ENCODE measurements at places on chromosomes 5 and 9. TPM values are rescaled to one million over a fixed set of nuclear protein-coding genes. Genes with fewer than 3 reads are reported as not detected.
A peak's percentile ranks its signal among the peaks of the same experiment; 100 is the strongest.

DNA sequence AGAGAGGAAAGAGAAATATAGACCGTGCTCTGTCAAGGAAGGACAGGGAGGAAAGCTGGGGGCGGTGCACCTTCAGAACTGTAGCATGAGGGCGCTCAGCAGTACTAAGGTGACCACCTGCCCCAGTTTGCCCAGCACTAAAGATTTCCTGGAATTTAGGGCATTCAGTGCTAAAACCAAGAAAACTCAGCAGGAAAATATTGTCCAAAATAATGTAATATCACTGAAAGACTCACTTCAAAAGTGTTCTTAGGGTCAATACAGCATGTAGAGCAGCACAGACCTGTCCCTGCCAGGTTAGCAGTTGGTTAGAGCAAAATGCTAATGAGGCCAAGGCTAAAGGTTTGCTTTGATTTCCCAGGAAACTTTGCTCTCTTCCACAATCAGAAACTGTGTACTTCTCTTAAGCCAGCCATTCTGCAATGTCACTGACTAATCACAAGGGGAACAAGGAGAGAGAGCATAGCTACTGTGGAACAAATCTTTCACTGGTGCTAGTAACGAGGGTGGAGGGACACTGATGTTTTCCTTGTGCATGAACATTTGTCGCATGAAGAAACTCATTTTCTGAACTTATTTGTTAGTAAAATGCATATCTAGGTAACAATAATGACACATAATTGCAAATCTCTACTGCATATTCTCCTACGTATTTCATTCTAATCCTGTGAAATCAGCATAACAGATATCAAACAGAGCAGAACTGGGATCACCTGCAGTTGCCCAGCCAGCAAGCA is 53.0 kb upstream of the GRAMD2B start:
- no peaks in the 10 kb centered on the region for H3K27me3 ChIP-seq
- H3K4me3 ChIP-seq = no peak overlapping the region

DNA sequence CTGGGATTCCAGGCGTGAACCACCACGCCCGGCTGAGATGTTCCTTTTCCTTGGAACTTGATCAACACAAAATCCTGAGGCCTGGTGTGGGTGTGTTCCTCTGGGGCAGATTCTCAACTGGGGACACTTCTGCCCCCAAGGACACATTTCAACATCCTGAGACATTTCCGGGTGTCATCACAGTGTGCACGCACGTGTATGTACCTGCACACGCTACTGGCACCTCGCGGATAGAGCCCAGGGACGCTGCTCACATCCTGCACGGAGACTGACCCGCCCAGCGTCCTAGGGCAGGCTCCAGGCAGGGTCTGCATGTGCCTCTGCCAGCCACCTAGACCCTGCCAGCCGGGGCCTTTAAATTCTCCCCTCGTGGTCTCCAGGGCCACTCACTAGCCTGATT is 8.0 kb downstream of the SAPCD2 start:
- H3K4me1 ChIP-seq = no peaks in the 10 kb centered on the region
- H3K27ac ChIP-seq = no peak overlapping the region
- H3K4me3 ChIP-seq = no peak overlapping the region
- no peaks in the 10 kb centered on the region for H3K36me3 ChIP-seq
- DNase-seq = no peak

The IL3 gene
- not detected for total RNA-seq

The TTC33 gene
- 18.8 TPM for total RNA-seq

DNA sequence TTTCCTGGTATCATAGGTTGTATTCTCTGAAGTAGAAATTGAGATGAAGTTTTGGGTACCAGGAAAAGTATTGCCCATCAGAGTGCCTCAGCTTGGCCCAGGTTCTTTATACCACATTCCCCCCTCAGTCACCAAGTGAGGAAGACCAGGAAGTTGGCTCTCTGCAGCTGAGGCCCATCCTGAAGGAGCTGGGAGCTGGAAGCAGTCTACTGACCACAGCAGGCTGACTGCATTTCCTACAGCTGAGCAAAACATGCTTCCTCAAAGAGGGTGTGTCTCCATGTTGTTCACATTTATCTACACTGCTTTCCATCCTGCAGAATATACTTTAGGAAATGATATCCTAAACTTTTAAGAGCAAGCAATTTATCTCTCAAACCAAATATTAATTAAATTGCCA is 654.6 kb downstream of the ELAVL2 start:
- no peaks in the 10 kb centered on the region for H3K36me3 ChIP-seq
- no peak overlapping the region for H3K27ac ChIP-seq
- DNase-seq = no peak
- no peak overlapping the region for H3K4me3 ChIP-seq

The C9orf50 gene
- total RNA-seq = not detected

GRCh38 chr9:71896761-71897160 is 14.2 kb downstream of the ABHD17B start:
- H3K36me3 ChIP-seq = no peaks in the 10 kb centered on the region
- H3K4me1 ChIP-seq = no peaks in the 10 kb centered on the region
- H3K4me3 ChIP-seq = no peak overlapping the region

The GABRB2 gene
- 10.1 TPM for total RNA-seq

DNA sequence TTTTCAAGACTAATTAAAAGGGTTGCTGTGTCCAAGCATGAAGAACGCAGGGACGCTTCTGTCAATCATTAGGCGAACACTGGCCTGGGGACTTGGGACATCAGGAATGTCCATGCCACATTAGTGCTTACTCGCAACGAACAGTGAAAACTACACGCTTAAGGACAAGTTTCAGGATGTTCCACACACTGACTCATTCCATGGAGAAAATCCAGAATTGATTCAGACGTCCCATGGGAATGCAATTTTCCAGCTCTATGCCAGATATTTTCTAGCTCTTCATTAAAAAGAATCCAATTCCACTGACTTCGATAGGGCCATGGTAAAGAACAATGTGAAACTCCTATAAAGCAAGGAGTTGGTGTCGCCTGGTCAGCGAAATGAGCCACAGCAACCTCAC is 98.2 kb downstream of the CAMSAP1 start:
- H3K4me1 ChIP-seq = no peaks in the 10 kb centered on the region
- H3K27ac ChIP-seq = no peak overlapping the region
- H3K36me3 ChIP-seq = no peaks in the 10 kb centered on the region
- H3K27me3 ChIP-seq = no peaks in the 10 kb centered on the region
- no peak for DNase-seq
- no peak overlapping the region for H3K4me3 ChIP-seq

The FAM221B gene
- total RNA-seq = not detected

GRCh38 chr9:86687788-86688187 is 259.5 kb downstream of the GAS1 start:
- no peak overlapping the region for H3K4me3 ChIP-seq
- H3K4me1 ChIP-seq = peaks cover 7% of the 10 kb centered on the region
- H3K27ac ChIP-seq = no peak overlapping the region
- no peak for DNase-seq
- no peaks in the 10 kb centered on the region for H3K36me3 ChIP-seq

- no peak overlapping the region for H3K27ac ChIP-seq
- no peak for DNase-seq
- H3K4me3 ChIP-seq = no peak overlapping the region
- no peaks in the 10 kb centered on the region for H3K4me1 ChIP-seq
- H3K27me3 ChIP-seq = no peaks in the 10 kb centered on the region
These were observed 249.5 kb downstream of the ISL1 start for GRCh38 chr5:51632793-51633192.

- no peaks in the 10 kb centered on the region for H3K27me3 ChIP-seq
- no peaks in the 10 kb centered on the region for H3K4me1 ChIP-seq
- no peak overlapping the region for H3K27ac ChIP-seq
- no peak overlapping the region for H3K4me3 ChIP-seq
- H3K36me3 ChIP-seq = no peaks in the 10 kb centered on the region
These were observed 6.2 kb upstream of the ARHGEF37 start for GRCh38 chr5:149575131-149575530.

GRCh38 chr9:115194216-115194615 is 76.3 kb upstream of the TNC start:
- DNase-seq = no peak
- H3K4me1 ChIP-seq = no peaks in the 10 kb centered on the region
- no peaks in the 10 kb centered on the region for H3K36me3 ChIP-seq
- H3K27me3 ChIP-seq = no peaks in the 10 kb centered on the region

DNA sequence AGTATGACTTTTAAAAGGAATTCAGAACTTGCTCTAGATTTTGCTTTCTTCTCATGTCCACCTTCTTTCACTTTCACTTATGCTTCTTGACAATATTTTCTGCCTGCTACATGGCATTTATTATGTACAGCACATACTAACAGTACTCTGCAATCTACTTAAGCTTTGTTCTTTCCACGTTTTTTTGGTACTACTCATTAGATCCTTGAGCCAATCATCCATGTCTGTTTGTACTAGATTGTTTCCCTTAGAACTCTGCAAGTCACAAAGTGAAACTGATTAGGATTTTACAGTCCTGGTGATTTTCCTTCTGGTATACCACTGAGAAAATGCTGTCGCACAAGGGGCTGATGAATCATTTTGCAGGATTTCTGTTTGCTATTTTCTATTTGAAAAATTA is 78.3 kb downstream of the PARP8 start:
- H3K4me3 ChIP-seq = no peak overlapping the region
- H3K4me1 ChIP-seq = no peaks in the 10 kb centered on the region
- DNase-seq = no peak
- no peaks in the 10 kb centered on the region for H3K36me3 ChIP-seq
- H3K27me3 ChIP-seq = no peaks in the 10 kb centered on the region

- H3K27ac ChIP-seq = peak overlapping the region; percentile 92
- H3K27me3 ChIP-seq = no peaks in the 10 kb centered on the region
- no peaks in the 10 kb centered on the region for H3K36me3 ChIP-seq
- DNase-seq = no peak
- peak overlapping the region; percentile 72 for H3K4me3 ChIP-seq
These were observed 754 bp downstream of the DCAF12 start for GRCh38 chr9:34125681-34126206.

GRCh38 chr5:167653645-167654106 is 637.8 kb upstream of the WWC1 start:
- no peaks in the 10 kb centered on the region for H3K4me1 ChIP-seq
- DNase-seq = no peak
- no peaks in the 10 kb centered on the region for H3K27me3 ChIP-seq
- H3K27ac ChIP-seq = no peak overlapping the region
- no peaks in the 10 kb centered on the region for H3K36me3 ChIP-seq
- H3K4me3 ChIP-seq = no peak overlapping the region

- no peaks in the 10 kb centered on the region for H3K4me1 ChIP-seq
- no peak for DNase-seq
- no peak overlapping the region for H3K4me3 ChIP-seq
- no peaks in the 10 kb centered on the region for H3K27me3 ChIP-seq
- no peak overlapping the region for H3K27ac ChIP-seq
These were observed 76.1 kb upstream of the CXCL14 start for GRCh38 chr5:135654761-135655467.

The PCDHGA5 gene
- 1.8 TPM for total RNA-seq

DNA sequence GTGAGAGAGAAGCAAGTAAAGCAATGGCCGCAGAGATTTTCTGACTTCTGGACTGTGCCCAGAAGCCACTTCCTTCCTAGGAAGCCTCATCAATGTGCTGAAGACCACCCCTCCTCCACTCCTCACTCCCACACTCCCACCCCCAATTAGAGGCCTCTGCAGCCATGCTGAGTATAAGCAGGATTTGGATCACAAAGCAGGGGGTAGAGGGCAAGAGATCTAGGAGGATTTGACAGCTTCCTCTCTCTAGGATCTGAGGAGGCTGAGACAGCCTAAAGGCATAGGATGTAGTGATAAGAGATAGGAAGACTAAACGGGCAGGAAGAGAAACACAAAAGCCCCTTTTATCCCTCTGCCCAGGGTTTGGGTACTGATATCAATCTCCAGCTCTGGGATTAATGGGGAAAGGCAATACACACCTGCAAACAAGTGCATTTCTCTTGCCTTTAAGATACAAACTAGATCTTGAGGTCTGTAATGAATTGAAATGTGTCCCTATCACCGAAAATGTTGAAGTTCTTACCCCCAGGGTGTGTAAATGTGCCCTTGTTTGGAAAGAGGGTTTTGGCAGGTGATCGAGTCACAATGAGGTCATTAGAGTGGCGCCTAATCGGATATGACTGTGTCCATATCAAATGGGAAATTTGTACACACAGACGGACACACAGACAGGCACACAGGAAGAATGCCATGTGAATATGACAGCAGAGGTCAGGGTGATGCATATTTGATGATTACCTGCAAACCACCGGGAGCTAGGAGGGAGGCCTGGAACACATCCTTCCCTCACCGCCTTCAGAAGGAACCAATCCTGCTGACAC is 28.5 kb downstream of the KCNV2 start:
- no peak overlapping the region for H3K4me3 ChIP-seq
- no peak for DNase-seq
- H3K36me3 ChIP-seq = no peaks in the 10 kb centered on the region
- no peaks in the 10 kb centered on the region for H3K27me3 ChIP-seq
- no peak overlapping the region for H3K27ac ChIP-seq
- H3K4me1 ChIP-seq = no peaks in the 10 kb centered on the region

The ANKRD31 gene
- not detected for total RNA-seq

GRCh38 chr9:4126184-4126865 is 173.5 kb downstream of the GLIS3 start:
- H3K4me1 ChIP-seq = no peaks in the 10 kb centered on the region
- H3K4me3 ChIP-seq = no peak overlapping the region
- no peak for DNase-seq
- H3K27me3 ChIP-seq = no peaks in the 10 kb centered on the region
- no peaks in the 10 kb centered on the region for H3K36me3 ChIP-seq
- H3K27ac ChIP-seq = no peak overlapping the region

- H3K4me1 ChIP-seq = no peaks in the 10 kb centered on the region
- no peak overlapping the region for H3K4me3 ChIP-seq
- H3K27ac ChIP-seq = no peak overlapping the region
- H3K27me3 ChIP-seq = no peaks in the 10 kb centered on the region
- H3K36me3 ChIP-seq = no peaks in the 10 kb centered on the region
These were observed 161.1 kb downstream of the GABBR2 start for GRCh38 chr9:98547606-98548005.

DNA sequence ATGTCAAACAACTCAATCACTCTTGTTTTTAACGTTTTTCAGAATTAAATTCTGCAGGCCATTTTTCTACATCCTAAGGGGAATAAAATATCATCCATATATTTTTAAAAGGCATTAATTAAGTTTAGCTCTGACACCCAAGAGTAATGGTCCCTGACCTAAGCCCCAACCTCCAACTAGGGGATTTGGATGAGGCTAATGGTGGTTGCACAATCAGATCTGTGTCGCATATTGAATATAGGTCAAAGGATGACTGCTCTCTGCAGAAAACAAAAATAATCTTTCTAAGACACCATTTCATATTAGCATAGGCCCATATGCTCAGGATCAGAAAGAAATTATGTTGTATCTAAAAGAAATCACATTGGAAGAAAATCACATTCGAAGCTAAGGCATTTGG is 20.7 kb downstream of the CDH6 start:
- no peak overlapping the region for H3K27ac ChIP-seq
- H3K27me3 ChIP-seq = no peaks in the 10 kb centered on the region
- H3K36me3 ChIP-seq = no peaks in the 10 kb centered on the region
- no peak for DNase-seq
- H3K4me1 ChIP-seq = no peaks in the 10 kb centered on the region

GRCh38 chr9:112887381-112887780 is 3.3 kb downstream of the SLC46A2 start:
- H3K36me3 ChIP-seq = no peaks in the 10 kb centered on the region
- no peaks in the 10 kb centered on the region for H3K4me1 ChIP-seq
- no peak overlapping the region for H3K27ac ChIP-seq
- no peaks in the 10 kb centered on the region for H3K27me3 ChIP-seq
- DNase-seq = no peak

- H3K4me1 ChIP-seq = no peaks in the 10 kb centered on the region
- no peaks in the 10 kb centered on the region for H3K27me3 ChIP-seq
- H3K27ac ChIP-seq = no peak overlapping the region
- no peak overlapping the region for H3K4me3 ChIP-seq
- H3K36me3 ChIP-seq = no peaks in the 10 kb centered on the region
- no peak for DNase-seq
These were observed 12.8 kb downstream of the SCAMP1 start for GRCh38 chr5:78373231-78373630.

- peak; percentile 37 for DNase-seq
- no peaks in the 10 kb centered on the region for H3K36me3 ChIP-seq
- no peaks in the 10 kb centered on the region for H3K4me1 ChIP-seq
- no peaks in the 10 kb centered on the region for H3K27me3 ChIP-seq
These were observed 76.6 kb upstream of the TBCA start for GRCh38 chr5:77852514-77853352.

Measured in uterus (tissue), 4 donors.